ENCODE measurements at places on chromosomes 6 and 20.

GRCh38 chr20:24747881-24748595 lies 201.0 kb upstream of the CST7 start:
- H3K27ac ChIP-seq, result no peak overlapping the region
- no peak for DNase-seq
- no peak overlapping the region for H3K4me3 ChIP-seq
- H3K27me3 ChIP-seq, result peaks cover 32% of the 10 kb centered on the region
- no peaks in the 10 kb centered on the region for H3K36me3 ChIP-seq

DNA sequence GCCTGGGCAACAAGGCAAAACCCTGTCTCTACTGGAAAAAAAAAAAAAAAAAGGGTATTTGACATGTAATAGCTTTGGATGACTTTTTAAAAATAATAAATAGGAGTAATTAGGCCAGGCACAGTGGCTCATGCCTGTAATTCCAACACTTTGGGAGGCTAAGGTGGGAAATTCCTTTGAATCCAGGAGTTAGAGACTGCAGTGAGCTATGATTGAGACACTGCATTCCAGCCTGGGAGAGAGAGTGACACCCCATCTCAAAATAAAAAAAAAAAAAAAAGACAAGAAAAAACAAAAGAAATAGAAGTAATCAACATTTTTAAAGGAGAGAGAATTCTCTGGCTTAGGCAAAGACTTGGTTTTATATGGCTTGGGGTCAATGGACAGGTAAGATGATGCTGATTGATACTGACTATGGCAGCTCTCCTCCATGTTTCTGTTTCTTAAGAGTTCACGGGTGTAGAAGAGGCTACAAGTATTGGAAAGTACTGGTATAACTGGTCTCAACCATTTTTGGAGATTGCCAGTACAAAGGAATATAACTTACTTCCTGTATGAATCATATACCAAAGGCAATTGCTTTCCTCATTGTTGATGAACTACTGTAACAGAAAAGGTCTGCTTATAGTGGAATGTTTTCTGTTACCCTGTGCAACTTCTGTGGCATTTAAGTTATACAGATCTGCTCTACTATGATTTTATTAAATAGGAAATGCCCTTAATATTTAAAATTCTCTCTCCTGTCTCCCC lies 10.1 kb downstream of the MAP3K5 start:
- peak overlapping the region; percentile 47 for H3K27ac ChIP-seq
- no peaks in the 10 kb centered on the region for H3K27me3 ChIP-seq
- peaks cover 46% of the 10 kb centered on the region for H3K4me1 ChIP-seq
- no peak for DNase-seq
- H3K4me3 ChIP-seq, result peak overlapping the region; percentile 28

DNA sequence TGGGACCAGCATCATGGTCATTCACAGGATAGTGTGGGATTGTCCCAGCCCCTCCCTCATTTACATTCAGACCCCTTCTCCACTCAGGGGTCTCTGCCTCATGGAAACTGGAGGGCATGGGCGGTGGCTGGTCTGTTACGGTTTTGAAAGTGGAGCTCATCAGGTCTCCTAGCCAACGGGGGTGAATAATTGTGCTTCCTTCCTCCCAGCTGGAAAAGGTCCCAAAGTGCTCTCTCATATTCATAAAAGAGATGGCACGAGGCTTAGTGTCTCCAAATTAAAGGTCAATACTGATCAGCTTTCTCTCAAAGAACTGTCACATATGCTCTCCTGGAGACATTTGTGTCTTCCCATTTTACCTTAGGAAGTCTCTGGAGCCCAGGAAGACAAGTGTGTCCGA lies 19.9 kb downstream of the JARID2 start:
- no peaks in the 10 kb centered on the region for H3K36me3 ChIP-seq
- DNase-seq, result no peak
- peaks cover 58% of the 10 kb centered on the region for H3K4me1 ChIP-seq
- H3K4me3 ChIP-seq, result no peak overlapping the region
- no peaks in the 10 kb centered on the region for H3K27me3 ChIP-seq
- H3K27ac ChIP-seq, result peak overlapping the region; percentile 81

- H3K4me3 ChIP-seq, result no peak overlapping the region
- peaks cover 24% of the 10 kb centered on the region for H3K4me1 ChIP-seq
- peak overlapping the region; percentile 34 for H3K27ac ChIP-seq
- no peak for DNase-seq
- H3K36me3 ChIP-seq, result peaks cover 2% of the 10 kb centered on the region
- H3K27me3 ChIP-seq, result peaks cover 21% of the 10 kb centered on the region
Measured at GRCh38 chr6:149891259-149891658, 6.7 kb downstream of the RAET1E start.

- H3K27me3 ChIP-seq, result peaks cover 17% of the 10 kb centered on the region
- H3K4me3 ChIP-seq, result no peak overlapping the region
- no peak for DNase-seq
- no peak overlapping the region for H3K27ac ChIP-seq
- no peaks in the 10 kb centered on the region for H3K36me3 ChIP-seq
- H3K4me1 ChIP-seq, result peaks cover 20% of the 10 kb centered on the region
Measured at GRCh38 chr20:64176971-64177370, 12.7 kb downstream of the MYT1 start.

DNA sequence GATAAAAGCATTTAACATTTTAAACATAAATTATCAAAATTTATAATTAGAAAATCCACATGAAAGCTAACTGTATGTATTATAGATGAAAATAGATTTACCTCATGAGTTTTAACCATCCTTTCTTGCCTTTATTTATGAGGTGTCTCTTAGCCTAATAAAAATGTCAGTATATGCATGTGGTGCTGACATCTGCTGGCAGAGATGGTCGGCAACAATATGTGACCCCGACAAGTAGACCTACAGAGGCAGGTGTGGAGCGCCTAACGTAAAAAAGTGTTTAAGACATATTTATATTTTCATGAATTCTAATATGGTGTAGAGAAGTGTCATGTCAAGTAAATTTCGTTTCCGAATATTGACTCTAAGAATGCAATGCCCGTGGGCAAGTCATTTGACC lies 149.0 kb upstream of the FUT9 start:
- no peak overlapping the region for H3K27ac ChIP-seq
- H3K4me3 ChIP-seq, result no peak overlapping the region
- no peaks in the 10 kb centered on the region for H3K36me3 ChIP-seq
- no peak for DNase-seq
- H3K27me3 ChIP-seq, result peaks cover 9% of the 10 kb centered on the region

GRCh38 chr6:149473080-149474052 lies 11.4 kb downstream of the ZC3H12D start:
- H3K4me3 ChIP-seq, result peak overlapping the region; percentile 83
- DNase-seq, result no peak
- no peaks in the 10 kb centered on the region for H3K27me3 ChIP-seq
- H3K4me1 ChIP-seq, result peaks cover 62% of the 10 kb centered on the region

DNA sequence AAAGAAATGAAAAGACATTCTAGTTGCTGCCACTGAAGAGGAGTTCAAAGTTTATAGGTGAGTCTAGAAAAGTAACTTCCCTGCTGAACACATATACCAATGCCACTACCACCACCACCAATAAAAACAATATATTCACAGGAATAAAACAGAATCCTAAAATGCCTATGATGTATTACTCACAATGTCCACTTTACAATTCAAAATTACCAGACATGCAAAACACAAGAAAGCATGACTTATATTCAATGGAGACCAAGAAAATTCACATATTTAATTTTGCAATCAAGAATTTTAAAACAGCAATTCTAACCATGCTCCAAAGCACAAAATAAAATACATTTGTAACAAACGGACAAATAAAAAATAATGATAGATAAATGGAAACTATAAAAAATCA lies 385.3 kb upstream of the RUNX2 start:
- peaks cover 3% of the 10 kb centered on the region for H3K36me3 ChIP-seq
- no peak overlapping the region for H3K4me3 ChIP-seq
- H3K27me3 ChIP-seq, result no peaks in the 10 kb centered on the region
- peaks cover 4% of the 10 kb centered on the region for H3K4me1 ChIP-seq

DNA sequence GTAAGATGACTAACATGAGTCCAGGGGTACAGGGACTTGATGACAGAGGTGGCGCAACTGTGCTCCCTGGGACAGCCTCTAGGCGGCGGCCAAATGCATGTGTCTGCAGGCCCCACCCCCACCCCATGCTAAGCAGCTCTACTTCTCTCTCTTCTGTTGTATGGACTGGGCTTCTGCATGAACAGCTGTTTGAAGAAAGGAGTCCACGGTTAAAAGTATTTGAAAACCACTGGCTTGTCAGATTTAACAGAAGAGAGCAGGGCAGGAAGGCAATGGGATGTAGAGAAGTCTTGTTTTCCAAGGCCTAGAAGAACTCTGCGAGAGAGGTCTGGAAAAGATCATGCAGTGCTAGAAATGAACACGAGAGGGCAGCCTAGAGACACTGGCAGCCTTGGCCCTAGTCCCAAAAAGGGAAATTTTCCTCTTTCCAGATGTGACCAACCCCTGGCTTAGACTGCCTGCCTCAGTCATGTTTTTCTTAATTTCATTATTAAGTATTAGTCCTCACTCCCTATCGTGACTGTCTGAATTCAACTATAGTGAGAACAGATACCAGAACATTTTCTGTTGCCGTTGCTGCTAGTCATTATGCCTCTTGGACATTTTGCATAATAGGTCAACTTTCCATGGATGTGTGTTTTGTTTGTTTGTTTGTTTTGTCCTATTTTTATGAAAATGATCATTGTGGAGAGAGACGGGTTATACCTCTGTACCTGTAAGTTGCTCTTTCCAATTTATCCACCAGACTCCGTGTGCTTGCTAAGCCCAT lies 265.0 kb downstream of the ADGRG6 start:
- DNase-seq, result no peak
- H3K4me3 ChIP-seq, result no peak overlapping the region
- no peaks in the 10 kb centered on the region for H3K27me3 ChIP-seq
- peaks cover 33% of the 10 kb centered on the region for H3K4me1 ChIP-seq

- H3K27me3 ChIP-seq, result no peaks in the 10 kb centered on the region
- peak overlapping the region; percentile 98 for H3K4me3 ChIP-seq
- peak overlapping the region; percentile 93 for H3K27ac ChIP-seq
- peaks cover 41% of the 10 kb centered on the region for H3K4me1 ChIP-seq
- peaks cover 5% of the 10 kb centered on the region for H3K36me3 ChIP-seq
Measured at GRCh38 chr6:43636308-43636659, 644 bp downstream of the MAD2L1BP start.

DNA sequence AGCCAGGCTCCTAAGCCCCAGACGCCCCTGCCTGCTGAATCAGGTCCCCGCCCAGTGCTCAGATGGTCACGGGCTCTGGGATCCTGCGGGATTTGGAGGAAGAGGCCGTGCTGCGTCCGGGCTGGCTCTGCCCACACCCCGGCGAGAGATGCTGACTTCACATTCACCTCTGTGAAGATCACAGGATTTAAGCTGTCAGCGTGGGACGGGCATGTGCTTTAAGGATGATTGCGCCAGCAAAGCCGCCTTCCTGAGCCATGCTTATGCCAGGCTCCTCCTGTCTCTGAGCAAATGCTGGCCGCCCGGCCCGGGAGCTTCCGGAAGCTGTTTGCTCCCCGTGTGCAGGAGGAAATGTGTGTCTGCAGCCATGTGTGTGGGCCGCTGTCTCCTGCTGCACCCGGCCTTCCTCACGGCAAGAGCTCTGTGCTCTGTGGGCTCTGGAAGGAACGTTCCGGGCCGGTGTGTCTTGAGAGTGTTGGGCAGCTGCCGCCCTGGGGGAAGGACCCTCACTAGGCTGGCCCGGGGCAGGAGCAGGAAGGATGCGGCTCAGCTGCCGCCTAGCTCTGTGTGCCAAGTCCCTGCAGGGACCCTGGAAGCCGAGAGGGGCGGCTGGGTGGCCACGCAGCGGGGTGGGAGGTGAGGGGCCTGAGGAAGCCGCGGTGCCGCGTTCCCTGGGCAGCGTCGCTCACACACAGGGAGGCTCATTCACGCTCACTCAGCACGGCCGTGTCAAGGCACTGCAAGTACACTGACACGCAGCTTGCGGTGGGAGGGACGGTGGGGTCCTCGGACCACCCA lies 19.0 kb upstream of the BHLHE23 start:
- no peak overlapping the region for H3K4me3 ChIP-seq
- no peak overlapping the region for H3K27ac ChIP-seq
- H3K4me1 ChIP-seq, result peaks cover 3% of the 10 kb centered on the region
- H3K36me3 ChIP-seq, result peaks cover 2% of the 10 kb centered on the region
- DNase-seq, result no peak

- H3K27me3 ChIP-seq, result no peaks in the 10 kb centered on the region
- H3K36me3 ChIP-seq, result no peaks in the 10 kb centered on the region
- DNase-seq, result no peak
- peaks cover 16% of the 10 kb centered on the region for H3K4me1 ChIP-seq
Measured at GRCh38 chr6:111418971-111419693, 63.9 kb downstream of the REV3L start.

GRCh38 chr6:45493761-45494160 lies 116.0 kb upstream of the SUPT3H start:
- H3K4me3 ChIP-seq, result no peak overlapping the region
- no peak for DNase-seq
- peaks cover 7% of the 10 kb centered on the region for H3K36me3 ChIP-seq
- H3K27ac ChIP-seq, result peak overlapping the region; percentile 96
- peaks cover 58% of the 10 kb centered on the region for H3K4me1 ChIP-seq

GRCh38 chr20:24589815-24590177 lies 120.4 kb downstream of the SYNDIG1 start:
- peaks cover 18% of the 10 kb centered on the region for H3K27me3 ChIP-seq
- H3K4me1 ChIP-seq, result peaks cover 3% of the 10 kb centered on the region
- peaks cover 3% of the 10 kb centered on the region for H3K36me3 ChIP-seq
- no peak for DNase-seq

- H3K36me3 ChIP-seq, result no peaks in the 10 kb centered on the region
- H3K27ac ChIP-seq, result no peak overlapping the region
- H3K4me3 ChIP-seq, result no peak overlapping the region
- H3K4me1 ChIP-seq, result no peaks in the 10 kb centered on the region
Measured at GRCh38 chr6:168184701-168185100, 105.7 kb upstream of the FRMD1 start.

DNA sequence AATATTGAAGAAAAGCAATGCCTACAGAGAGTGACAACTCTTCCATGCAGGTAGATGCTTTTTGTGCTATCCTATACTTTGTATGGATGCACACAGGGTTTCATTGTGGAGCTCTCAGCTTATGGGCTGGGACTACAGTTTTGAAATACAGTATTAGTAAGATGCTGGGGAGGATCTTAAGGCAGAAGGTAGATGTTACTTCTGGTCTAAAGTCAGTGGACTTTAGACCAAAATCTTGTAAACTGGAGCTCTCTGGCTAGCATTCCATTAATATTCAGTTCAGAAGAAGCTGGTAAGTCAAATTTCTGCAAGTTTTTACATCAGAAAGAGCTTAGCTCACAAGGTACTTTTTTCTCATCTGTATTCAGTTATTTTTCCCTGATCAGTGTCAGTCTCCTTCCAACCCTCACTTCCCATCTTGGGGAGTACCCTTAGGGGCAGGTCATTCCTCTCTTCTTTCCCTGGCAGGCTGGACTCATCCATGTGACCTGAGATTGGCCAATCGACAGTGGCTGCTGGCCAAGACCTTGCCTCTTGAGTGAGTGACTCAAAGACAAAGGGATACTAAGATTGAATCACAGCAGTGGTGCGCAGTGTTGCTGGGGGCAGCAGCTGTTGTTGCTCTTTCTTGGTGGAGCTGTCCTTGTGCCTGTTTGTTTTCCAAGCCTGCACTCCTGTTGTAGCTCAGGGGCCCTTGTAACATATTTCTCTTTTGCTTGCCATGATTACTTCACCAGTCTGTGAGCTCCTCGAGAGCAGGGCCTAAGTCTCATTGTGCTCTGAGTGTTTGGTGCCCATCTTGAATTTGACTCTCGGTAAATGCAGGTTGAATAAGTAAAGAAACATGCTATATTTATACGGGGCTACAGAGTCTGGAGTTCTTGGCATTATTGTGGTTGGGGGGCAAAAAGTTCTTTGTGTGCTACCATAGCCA lies 2.8 kb upstream of the PHF20 start:
- H3K27ac ChIP-seq, result peak overlapping the region; percentile 95
- no peaks in the 10 kb centered on the region for H3K27me3 ChIP-seq
- peaks cover 46% of the 10 kb centered on the region for H3K4me1 ChIP-seq
- H3K36me3 ChIP-seq, result no peaks in the 10 kb centered on the region
- peak; percentile 12 for DNase-seq
